Cardiac septum (tissue), 1 donor: ENCODE measurements at places on chromosomes 4 and X. TPM values are rescaled to one million over a fixed set of nuclear protein-coding genes. Genes with fewer than 3 reads are reported as not detected.

- DNase-seq = peak; percentile 78
These were observed 723 bp downstream of the WDFY3 start for GRCh38 chr4:84965553-84966381.

DNA sequence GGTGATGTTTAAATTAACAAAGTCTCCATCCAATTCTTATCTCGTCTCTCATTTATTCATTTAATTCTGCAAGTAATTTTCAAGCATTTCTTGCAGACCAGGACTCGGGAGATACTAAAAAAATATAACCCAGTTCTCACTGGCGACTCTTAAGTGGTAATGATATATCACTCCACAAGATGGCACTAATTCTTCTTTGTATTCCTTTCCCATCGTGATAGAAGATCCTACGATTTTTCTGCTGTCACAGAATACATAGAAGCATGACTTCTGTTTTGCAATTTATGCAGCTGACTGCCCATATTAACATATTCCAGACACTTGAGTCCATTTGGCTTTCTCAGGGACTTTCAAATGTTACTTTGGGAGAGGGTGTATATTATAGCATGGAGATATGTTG is 64.0 kb upstream of the FGF13 start:
- no peak for DNase-seq

DNA sequence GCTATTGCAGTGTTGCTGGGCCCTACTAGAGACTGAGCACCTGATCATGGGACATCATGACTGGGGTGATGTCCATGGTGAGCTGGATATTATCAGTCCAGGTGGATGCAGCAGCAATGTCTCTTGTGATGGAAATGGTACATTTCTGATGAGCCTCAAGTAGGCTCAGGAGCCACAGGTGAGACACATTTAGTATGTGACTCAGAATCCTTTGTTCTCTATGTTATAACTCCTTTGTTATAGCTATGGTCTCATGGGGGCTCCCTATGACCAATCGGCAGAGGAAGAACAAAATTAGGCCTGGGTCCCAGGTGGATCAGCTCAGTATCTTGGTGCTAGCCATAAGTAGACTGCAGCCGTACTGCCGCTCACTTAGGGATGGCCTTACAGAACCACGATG is 107.9 kb upstream of the FAT1 start:
- DNase-seq = no peak

C4orf54 gene
- 1.3 TPM for total RNA-seq

LAP3 gene
- 58.9 TPM for total RNA-seq
